ENCODE measurements at places on chromosomes 7 and 10.

GRCh38 chr10:70135046-70135445, 2.4 kb upstream of the AIFM2 start:
- DNase-seq = no peak

- DNase-seq = no peak
Measured at GRCh38 chr7:88200789-88201188, 19.0 kb downstream of the SRI start.

DNA sequence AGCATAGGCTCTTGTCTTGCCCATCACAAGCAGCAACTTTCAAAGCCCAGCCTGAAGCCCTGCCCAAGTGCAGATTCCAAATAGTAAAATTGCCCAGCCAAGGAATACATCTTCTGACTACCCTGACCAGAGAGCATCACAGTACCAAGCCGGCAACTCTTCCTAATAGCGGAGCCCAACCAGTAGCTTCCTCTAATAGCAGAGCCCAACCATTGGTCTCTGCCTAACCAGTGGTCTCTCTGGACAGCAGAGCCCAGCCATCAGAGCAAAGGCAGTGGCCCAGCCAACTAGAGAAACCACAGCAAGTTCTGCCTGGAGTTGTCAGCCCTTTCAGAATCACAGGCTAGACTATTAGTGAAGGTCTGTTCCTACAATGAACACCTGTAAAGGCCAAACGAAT, 285.6 kb downstream of the HGF start:
- DNase-seq = peak; percentile 90

DNA sequence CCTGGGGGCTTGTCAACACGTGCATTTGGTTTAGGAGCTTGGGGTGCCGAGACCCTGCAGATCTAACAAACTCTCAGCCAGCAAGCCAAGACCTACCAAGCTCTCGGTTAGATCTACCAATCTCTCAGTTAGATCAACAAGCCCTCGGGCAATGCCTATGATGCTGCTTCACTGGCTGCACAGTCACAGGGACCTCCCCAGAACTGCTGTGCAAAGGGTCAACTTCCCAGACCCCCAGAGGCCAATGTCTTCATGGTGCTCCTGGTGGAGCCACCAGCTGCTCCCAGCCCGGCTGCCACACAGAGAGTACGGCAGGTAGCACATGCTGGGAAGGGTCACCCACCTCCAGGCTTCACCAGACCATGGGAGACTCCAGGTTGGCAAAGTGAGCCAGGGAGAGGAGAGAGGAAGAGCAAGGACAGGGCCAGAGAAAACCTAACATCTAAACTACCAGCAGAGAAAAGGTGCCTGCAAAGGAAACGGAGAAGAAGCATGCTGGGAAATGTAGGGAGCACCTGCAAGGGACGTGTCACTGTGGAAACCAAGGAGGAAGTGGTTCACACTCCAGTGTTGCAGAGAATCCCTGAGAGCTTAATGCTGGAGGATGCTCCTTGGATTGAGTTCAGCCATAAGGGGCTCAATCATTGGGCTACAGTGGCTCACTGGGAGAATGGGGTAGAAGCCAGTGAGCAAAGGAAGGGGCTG, 51.5 kb upstream of the GDF10 start:
- no peak for DNase-seq

DNA sequence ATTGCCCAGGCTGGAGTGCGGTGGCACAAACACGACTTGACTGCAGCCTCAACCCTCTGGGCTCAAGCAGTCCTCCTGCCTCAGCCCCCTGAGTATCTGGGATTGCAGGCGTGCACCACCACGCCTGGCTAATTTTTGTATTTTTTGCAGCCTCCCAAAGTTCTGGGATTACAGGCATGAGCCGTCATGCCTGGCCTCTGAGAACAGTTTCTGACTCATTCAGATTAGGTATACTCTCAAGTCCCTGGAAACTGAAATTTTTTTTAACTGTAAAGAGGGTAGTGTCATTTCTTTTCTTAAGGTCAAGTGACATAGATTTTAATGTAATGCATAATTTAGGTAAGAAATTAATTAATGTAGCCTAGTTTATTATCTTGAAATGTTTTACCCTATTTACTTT, 104.7 kb downstream of the SEPTIN7 start:
- no peak for DNase-seq

GRCh38 chr7:98294798-98295382, 13.4 kb downstream of the BRI3 start:
- no peak for DNase-seq

DNA sequence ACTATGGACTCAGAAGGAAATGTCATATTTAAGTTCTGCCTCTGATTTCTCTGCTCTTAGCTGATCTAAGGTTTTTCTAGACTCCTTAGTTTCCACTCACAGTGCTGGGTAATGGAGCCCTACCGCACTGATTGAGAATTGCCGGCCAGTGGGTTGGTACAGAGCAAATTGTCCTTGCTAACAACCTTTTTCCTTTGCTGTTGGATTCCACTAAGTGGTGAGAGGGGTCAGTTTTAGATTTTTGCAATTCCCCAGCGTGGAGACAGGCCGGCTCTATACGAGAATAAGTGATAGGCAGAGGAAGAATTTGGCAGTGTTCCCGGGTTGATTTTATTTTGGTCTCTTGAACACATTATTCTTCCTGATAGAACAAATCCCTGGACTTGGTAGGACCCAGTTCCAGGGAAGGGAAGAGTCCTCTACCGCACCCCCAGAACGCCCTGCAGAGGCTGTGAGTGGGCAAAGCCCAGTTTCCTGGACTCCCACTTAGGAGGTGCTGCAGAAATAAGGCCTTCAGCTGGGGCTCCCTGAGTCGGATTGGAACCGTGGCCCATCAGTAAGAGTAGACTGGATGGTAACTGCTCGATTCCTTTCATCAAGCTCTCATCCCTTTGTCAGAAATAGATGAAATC, 3.0 kb upstream of the NRP1 start:
- DNase-seq = peak; percentile 40

DNA sequence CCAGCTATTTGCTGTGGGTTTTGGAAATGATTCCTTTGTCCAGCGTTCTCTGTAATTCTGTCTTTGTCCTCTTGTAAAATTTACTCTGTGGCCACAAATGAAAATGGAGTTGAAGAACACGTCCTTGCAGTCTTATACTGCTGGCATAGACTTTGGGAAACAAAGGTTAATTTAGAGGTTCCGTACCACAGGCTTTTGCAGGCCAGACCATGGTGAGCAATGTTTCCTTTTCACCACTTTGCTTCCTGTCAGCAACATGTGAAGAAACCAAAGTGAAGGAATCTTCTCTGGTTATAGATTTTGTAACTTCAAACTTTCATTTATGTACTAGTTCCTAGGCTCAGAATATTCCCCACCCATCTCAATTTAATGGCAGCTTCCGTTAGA, 488.5 kb downstream of the MDFIC start:
- no peak for DNase-seq

GRCh38 chr10:10294881-10295529, 722.7 kb upstream of the CELF2 start:
- no peak for DNase-seq

- DNase-seq = no peak
Measured at GRCh38 chr10:112915590-112916572, 34.2 kb upstream of the TCF7L2 start.

- DNase-seq = no peak
Measured at GRCh38 chr7:13159467-13160184, 472.2 kb downstream of the ARL4A start.

GRCh38 chr10:113552014-113552413, 839 bp upstream of the HABP2 start:
- DNase-seq = no peak

GRCh38 chr7:19118636-19119371, 1.4 kb upstream of the TWIST1 start:
- DNase-seq = no peak

DNA sequence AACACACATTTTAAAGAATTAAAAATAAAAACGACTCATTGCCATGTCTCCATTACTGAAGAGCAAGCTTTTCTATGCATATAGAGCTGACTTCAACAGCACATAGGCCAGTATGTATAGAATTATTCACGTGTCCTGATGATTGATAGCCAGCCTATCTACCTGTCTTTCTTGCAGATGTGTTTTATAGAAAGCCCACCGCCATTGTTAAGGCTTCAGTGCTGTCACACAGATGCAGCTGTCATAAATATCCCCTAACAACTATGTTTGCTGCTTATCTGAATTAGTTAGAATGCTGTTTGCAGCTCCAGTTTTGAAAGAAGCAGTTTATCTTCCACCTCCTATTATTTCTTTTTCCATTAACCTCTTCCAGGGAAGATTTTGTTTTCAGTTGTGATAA, 235.9 kb downstream of the SLC25A13 start:
- no peak for DNase-seq

DNA sequence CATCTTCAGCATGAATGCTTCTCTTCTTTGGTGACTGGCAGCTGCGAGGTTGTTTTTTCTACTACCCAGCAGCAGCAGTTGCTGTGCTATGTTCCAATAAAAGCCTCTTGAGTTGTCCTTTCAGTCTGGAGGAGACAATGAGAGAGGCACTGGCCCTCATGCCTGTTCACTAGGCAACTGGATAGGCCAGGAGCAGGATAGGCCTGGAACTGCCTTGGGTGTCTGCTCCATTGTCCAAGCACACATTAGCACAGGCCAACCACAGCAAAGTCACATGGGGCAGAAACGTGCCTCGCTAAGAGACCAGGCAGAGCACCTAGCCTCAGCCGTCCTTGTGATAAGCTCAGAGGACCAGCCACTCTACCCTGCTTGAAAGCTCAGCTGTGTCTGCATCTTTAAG, 76.9 kb upstream of the PDCD4 start:
- DNase-seq = no peak

GRCh38 chr10:122864901-122865300, 14.5 kb downstream of the FAM24B start:
- no peak for DNase-seq

- no peak for DNase-seq
Measured at GRCh38 chr10:27019827-27020226, 80.5 kb downstream of the ANKRD26 start.

- no peak for DNase-seq
Measured at GRCh38 chr7:34755008-34755407, 97.0 kb downstream of the NPSR1 start.

- no peak for DNase-seq
Measured at GRCh38 chr7:95398155-95398940, 2.2 kb upstream of the PON3 start.

DNA sequence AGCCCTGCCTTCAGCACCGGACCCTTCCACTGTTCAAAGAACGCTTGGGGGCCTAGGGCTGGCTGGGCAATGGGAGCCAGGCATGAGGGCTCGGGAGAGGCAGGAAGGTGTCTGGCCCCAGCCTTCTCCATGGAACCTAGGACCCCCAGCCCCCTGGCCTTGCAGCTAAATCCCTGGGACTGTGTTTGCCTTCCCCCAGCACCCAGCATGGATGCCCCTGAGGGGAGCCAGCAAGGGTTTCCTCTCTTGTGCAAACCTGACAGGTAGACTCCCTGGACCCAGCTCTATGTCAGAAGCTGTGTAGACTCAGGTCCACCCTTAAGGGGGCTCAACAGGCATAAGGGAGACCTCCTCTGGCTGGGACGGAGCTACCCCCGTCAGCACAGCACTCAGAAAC, 288.0 kb downstream of the GRID1 start:
- no peak for DNase-seq

DNA sequence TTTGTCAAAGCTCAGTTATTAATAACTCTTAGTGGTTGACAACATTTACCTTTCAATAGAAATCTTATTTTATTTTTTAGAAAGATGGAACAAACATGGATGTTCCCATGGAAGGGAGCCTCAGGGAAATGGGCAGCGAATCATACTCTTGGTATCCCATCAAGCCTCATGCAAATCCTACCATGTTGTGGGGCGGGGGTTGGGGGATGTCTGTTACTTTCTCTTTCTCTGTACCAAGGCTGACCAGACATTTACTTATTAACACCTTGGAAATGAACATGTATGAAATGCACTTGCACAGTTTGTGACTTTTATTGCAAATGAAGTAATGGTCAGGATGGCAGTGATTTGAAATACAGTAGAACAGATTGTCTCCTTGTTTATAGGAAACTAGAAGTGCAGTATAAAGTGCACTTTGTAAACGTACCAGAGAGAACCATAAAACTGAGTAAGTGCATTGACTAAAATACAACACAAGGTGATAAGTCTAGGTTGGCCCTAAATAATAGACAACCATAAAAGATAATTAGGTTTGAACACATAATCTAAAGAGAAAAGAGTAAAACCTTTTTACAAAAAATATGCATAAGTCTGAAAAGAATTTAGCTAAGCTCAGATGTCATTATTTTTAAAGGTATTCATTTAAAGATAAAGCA, 32.4 kb downstream of the SEMA3D start:
- DNase-seq = no peak

- no peak for DNase-seq
Measured at GRCh38 chr10:78772486-78772885, 296.3 kb upstream of the ZMIZ1 start.

- DNase-seq = no peak
Measured at GRCh38 chr7:11779864-11780674, 51.9 kb downstream of the THSD7A start.

DNA sequence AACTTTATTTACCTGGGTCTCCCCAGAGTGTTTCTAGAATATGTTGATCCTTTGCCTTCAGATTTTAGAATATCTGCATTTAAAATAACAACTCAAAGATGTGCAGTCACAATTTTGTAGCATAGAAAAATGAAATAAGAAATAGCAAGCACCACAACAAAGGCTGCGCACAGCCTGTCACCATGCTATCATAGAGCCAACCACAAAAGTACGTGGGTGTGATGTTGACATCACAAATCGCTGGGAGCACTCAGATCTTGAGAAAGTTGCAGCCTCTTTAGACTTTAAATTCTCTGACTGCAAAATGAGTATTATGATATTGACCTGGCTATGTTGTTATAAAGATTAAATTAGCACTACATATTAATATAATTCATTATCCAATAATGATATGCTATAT, 177.9 kb downstream of the TNS3 start:
- no peak for DNase-seq

DNA sequence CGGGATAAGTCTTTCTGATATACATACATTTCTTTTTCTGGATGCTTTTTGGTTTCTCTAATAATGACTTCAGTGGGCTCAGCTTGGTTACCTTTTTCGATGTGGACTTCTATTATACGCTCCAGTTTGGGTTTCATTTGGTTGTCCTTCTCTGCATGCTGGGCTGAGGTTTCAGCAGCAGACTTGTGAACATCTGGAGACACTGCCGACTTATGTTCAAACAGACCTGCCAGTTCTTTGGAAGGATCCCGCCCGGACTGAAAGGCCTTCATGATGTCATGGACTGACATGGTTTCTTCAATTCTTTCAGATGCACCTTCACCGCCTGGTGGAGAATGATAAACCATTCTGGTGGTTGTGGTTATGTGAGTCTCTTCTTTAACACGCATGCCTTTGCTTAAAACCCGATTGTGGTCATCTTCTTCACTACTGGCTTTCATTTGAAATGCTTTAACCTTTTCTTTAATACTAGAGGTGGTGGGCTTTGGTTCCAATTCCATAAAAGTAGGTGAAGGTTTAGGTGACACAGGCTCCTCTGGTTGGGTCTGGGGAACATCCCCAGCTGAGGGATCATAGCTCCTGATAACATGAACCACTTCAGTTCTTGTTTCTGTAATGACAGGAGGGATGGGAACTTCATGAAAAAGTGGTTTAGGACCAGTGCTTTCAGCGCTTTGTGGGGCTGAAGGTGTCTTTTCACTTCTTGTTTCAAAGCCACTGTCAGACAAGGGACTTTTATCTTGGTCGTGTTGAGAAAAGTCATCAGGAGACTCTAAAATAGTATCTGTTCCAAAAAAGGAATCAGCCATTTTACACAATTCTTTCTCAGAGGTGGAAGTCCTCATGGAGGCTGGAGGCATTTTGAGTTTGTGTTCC, 167.7 kb upstream of the CCDC6 start:
- DNase-seq = no peak

All from AG09309 (cell line).